H1 (cell line): ENCODE measurements at places on chromosomes 7 and 10.

DNA sequence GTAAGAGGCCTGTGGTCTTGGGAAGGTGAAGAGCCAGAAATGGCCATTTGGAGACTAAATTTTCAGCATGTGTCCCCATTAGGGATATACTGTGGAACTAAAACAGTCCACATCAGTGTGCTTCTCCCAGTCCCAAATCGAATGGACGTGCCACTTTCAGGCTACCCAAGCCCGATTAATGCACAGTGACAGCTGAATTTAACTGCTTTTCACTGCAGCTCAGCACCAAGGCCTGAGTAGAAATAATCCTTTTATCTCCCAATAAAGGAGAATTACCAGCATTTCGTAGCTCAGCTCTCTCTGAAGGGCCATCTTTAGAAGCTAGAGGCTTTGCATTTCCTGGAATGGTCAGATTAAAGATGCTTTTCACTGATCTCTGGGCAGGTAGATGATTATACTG, 183.3 kb downstream of the NPSR1 start:
- no peak for DNase-seq

DNA sequence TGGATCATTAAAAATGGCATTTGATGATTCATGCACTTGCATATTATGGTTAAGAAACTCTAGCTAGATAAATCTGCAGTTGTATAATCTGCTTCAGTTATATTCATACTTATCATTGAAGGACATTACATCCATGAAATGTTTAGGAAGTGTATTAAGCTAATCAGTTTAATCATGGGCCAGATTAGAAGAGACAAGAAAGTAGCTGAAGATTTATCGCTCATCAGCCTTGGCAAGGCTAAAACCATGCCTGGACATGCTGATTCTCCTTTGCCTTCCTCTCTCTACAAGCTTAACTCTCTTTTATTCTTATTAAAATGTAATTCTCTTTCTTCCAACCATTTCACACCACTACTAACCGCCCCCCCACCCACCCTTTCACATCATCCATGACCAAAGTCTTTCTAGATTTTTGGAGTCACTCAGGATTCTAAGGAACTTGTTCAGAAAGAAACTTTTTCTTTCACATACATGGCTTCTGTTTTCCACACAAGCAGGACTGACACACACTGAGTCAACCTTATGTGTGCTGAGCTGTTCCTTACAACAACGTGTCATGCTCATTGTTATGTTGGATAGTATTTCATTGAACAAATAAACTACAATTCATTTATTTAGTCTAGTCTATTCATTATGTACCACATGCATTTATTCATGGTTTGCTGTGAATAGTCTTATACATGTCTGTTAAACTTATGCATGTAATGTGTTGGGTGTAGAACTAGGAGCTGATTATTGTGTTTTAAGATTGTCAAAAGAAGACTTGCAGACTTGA, 227.3 kb upstream of the SP8 start:
- DNase-seq = no peak

DNA sequence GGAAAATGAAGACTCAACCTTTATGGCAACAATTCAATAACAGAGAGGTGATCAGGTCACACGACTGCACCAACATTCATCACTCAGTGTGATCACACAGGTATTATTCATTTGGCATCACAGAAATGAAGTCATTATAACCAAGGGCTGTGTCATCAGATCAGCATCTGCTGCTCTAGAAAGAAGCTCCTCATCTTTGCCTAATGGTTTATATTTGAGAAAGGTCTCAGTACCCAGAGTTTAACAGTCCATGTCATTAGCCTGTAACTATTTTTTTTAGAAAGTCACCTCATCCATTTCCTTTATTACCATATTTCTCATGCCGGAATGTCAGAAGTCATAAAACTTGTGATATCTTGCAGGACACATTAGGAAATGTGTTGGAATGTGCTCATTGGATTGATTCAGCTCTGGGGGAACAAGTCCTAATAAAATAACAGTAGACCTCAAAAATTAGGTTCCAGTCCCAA, 45.1 kb upstream of the PRKG1 start:
- no peak for DNase-seq

GRCh38 chr10:79491143-79491835, 21.0 kb upstream of the EIF5AL1 start:
- DNase-seq = no peak

GRCh38 chr10:89369156-89370105, 8.4 kb upstream of the IFIT1B start:
- no peak for DNase-seq

DNA sequence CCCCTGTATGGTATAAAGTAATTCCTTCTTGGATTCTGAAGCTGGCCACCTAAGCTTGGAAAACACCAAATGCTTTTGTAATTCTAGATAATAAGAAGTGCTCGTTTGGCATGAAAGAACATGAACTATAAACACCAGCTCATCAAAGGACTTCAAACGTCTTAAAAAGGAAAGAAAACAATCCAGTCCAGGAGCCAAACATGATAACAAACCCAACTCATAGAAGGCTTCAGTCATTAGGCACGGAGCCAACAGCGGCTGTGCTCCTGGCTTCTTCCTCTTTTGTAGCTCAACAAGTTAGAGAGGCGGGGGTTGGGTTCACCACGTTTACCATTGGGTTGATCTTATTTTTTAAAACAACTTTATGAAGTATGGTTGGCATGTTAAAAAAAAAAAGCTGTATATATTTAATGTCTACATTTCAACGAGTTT, 56.4 kb upstream of the ECHDC3 start:
- DNase-seq = no peak

DNA sequence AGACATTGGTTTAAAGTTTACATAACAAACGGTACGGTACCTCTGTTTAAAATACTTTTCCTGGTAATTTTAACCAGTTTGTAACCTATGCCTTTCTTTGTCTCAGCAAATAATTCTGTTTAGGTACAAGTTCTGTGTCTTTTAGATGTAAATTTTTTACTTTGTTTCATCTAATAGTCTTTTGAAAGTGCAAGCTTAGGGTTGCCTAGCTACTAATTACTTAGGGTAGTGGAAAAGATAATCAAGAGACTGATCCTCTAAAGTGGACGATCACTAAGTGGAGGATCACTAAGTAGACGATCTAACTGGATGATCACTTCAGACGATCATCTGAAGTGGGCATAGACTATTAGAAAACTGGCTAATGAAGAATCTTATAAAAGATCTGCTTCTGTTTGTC, 16.1 kb upstream of the FKBP9 start:
- no peak for DNase-seq

DNA sequence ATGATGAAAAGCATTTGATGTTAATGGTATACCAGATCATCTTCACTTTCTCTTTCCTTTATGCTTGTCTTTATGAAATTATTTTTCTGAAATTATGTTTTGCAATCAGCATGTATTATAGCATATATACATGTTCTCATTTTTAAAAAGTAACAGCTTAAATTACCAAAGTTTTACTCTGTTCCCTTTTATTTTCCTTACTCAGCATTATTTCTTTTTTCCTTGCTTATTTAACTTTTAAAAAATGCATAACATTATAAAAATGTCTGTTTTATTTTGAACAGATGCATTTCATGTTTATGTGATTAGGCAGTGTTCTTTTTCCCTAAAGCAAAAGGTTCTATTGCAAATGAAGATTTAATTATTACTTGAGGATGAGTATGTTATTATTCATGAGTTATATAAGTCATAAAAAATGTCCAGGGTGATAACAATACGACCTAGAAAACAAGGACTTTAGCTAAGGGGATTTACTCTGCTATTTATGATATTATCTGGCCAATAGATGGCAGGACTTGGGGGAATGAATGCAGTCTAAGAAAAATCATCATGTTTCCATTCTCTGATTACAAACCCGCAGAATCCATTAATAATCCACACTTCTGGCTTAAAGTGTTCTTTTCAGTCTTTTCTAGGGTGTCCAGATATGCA, 38.5 kb downstream of the CABCOCO1 start:
- no peak for DNase-seq

GRCh38 chr7:45099891-45100760, 11.4 kb upstream of the NACAD start:
- DNase-seq = no peak
